ENCODE measurements at places on chromosomes 3 and 15.

- no peak for DNase-seq
Observed at GRCh38 chr3:127955728-127956127, 40.7 kb downstream of the KBTBD12 start.

- DNase-seq: no peak
Observed at GRCh38 chr3:5047764-5048419, 68.7 kb downstream of the BHLHE40 start.

- no peak for DNase-seq
Observed at GRCh38 chr15:25664761-25665160, 198.4 kb downstream of the ATP10A start.

GRCh38 chr3:162217647-162218046 is 721.0 kb downstream of the OTOL1 start:
- DNase-seq: no peak

DNA sequence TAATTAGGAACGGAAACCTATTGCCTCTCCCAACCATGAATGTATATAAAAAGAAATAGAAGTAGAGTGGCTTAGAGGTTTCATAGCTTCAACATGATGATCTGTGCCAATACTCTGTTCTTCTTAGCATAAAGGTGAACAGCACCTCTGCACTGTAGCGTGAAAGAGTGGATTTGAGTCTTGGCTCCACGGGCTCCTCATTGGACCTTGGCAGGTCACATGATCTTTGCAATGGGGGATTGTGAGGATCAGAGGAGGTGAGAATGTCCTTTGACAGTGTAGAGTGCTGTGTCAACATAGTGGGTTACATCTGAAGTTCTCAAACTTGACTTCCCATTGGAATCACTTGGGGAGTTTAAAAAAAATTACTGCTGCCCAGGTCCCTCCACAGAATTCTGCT is 51.4 kb downstream of the FEM1B start:
- no peak for DNase-seq

- no peak for DNase-seq
Observed at GRCh38 chr3:105916767-105917166, 48.0 kb upstream of the CBLB start.

DNA sequence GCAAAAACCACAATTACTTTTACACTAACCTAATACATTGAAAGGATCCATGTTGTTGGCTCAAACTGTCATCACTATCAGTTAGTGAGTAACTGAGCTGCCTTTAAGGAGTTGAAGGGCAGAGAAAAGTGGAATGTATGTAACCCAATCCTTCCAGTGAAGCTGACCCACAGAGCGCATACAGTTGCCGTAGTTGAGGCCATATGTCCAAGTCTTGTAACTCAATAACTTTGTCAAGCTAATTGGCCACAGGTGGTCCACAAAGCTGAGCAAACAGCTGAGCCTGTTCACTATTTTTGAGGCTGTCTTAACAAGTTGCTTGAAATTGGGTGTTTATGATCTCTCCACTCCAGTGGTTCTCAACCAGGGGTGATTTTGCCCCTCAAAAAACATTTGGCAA is 169.0 kb upstream of the SLC24A5 start:
- DNase-seq: no peak

DNA sequence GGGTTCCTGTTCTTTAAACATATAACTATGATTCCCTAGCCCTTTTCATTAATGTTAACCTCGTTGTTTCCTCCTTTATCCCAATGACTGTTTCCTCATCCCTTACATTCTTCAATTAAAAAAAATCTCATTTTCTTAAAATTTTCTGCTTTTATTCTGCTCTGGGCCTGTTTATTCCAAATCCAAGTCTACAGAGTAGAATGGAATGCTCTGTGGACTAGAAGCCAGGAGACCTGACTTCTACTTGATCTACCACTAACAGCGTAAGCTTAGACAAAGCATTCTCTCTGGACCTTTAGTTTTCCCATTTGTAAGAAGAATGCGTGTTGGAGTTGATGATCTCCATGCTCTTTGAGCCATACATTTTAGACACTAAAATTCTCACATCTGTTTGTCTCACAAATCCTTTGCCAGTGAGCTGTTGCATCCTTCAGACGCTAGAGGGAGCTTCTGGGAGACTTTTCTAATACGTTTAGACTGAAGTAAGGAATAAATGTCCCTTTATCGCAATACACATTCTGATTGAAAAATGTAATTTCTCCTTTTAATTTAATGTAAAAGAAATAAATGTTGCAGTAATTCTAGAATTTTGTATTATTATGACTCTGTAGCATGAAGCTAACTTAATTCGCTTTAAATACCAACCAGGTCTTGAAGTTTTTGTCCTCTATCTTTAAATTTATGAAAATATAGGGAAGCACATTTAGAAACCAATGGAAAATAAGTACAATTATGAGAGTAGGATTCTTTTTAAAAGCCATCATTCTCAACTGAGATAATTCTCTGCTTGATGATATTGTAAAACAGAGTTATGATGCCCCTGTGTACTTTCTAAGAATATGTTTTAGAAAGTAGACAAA is 21.7 kb upstream of the GMNC start:
- no peak for DNase-seq

GRCh38 chr15:88995449-88995848 is 82.3 kb upstream of the MFGE8 start:
- no peak for DNase-seq

DNA sequence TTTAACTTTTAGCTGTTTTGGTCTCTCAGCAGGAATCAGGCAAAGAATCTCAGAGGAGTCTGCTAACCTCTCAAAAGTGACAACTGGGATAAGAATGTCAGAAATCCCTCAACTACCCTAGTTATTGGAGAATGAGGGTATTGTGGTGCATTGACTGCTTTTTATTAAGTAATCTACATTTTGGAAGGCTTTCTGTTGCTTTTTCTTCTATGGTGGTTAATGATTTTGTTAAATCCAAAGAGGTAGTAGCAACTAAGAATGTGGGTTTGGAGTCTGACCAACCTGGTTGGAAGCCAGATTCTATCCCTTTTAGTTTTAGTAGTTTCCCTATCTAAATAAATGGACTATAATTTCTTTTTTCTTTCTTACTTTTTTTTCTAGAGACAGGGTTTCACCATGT is 94.7 kb upstream of the RNF7 start:
- DNase-seq: no peak

DNA sequence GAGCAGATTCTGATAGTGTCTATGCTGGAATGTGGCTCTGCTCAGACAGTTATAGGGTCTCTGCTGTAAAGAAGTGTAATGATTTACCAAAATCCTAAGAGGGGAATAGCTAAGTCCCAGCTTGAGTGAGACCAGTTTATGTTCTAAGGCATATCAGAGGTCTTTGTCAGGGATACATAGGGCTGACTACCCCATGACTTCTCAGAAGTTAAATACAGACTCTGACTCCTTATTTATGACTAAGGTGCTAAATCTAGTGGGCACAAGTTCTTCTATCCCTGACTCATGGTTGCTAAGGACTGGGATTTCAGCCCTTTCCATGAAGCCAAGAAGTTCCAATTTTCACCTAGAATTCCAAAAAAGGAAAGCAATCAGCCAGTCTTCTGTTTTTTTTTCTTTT is 192.6 kb upstream of the POU1F1 start:
- no peak for DNase-seq

GRCh38 chr15:82810890-82811426 is 1.5 kb downstream of the WHAMM start:
- DNase-seq: no peak

- no peak for DNase-seq
Observed at GRCh38 chr15:60695713-60696522, 217.0 kb upstream of the ICE2 start.

DNA sequence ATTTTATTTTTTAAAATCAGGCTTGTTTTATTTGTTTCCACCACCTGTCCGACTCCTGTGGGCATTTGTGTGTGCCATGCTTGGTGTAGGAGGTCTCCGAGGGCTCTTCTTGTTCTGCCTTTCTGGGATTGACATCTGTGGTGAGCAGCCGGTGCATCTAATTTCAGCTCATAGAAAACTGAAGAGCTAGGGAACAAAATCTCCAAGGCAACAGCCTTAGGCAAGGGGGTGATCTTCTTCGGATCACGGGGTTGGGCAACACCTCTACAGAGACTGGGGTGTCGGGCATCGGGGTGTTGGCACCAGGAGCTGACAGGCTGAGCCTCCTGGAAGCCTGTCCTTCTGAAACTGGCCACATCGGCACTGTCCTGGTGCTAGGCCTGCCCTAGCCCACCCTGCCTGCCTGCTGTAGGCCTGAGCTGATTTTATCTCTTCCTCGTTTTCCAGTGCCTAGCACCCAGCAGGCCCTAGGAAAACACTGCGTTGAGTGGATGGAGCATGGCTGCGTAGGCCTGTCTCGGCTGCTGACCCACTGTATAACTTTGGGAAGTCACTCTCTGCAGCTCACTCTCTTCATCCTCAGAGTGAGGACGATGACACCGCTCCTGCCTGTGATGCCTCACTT is 10.3 kb downstream of the CHCHD6 start:
- DNase-seq: no peak

GRCh38 chr3:124277144-124277890 is 285.4 kb upstream of the ROPN1 start:
- DNase-seq: no peak

DNA sequence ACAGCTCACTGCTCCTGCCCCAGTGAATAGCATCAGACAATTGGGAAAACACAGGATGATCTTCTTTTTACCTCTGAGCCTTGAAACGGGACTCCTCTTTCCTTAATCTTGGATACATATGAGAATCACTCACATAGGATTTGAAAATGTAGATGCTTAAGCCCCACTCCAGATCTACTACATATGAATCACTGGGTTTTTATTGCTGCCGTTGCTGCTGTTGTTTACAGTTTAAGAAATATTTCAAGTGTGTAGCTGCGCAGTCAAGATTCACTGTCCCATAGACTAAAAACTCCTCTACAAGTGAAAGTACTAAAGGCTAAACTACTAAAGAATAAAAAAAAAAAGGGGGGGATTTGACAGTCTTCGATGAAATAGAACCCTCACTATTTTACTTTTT is 765.9 kb downstream of the NTRK3 start:
- DNase-seq: no peak
